NCI-H1930 (cell line): ENCODE measurements at places on chromosomes 1 and 21.
A peak's percentile ranks its signal among the peaks of the same experiment; 100 is the strongest.

GRCh38 chr1:156128654-156129597 lies 14.4 kb downstream of the LMNA start:
- no peak for DNase-seq

DNA sequence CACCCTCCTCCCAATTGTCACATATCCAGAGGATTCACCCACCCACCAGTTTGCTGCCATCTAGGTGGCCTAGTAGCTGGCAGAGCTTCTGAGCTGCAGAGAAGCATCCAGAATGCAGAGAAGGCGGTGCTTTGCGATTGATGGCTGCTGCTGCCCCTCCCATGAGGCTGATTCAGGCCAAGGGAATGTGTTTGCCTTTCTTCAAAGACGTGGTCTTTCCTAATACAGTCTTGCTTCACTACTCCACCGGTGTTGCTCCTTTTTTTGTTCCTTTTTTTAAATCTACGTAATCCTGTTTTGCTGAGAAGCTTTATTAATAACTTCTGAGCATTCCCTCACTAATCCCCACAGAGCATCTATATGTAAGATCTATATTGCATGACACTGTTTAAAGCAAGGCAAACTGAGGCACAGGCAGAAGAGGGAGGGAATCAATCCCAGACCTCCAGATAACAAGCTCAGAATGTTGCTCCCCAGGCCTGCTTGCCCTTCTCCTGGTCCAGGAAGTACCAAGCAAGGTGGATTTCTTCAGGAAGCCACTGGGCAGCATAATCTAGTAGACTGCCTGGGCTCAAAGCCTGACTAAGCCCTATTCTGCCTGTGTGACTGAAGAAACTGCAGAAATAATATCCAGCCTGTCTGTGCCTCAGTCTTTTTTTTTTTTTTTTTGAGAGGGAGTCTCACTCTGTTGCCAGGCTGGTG lies 275.5 kb upstream of the FMN2 start:
- no peak for DNase-seq

DNA sequence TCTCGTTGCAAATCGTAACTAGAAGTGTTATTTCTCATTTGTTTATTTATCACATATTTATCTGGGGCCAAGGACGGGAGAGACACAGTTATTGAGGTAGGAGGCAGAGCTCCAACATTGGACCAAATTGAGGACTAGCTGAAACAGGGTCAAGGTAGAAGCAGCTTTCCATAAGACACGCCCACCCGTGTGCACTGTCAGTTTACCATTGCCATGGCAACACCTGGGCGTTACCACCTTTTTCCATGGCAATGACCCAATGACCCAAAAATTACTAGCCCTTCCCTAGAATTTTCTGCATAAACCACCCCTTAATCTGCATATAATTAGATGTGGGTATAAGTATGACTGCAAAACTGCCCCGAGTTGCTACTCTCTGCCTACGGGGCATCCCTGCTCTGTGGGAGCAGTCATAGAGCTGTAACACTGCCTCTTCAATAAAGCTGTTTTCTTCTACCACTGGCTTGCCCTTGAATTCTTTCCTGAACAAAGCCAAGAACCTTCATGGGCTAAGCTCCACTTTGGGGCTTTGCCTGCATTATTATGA lies 72.7 kb downstream of the FBXO2 start:
- no peak for DNase-seq

DNA sequence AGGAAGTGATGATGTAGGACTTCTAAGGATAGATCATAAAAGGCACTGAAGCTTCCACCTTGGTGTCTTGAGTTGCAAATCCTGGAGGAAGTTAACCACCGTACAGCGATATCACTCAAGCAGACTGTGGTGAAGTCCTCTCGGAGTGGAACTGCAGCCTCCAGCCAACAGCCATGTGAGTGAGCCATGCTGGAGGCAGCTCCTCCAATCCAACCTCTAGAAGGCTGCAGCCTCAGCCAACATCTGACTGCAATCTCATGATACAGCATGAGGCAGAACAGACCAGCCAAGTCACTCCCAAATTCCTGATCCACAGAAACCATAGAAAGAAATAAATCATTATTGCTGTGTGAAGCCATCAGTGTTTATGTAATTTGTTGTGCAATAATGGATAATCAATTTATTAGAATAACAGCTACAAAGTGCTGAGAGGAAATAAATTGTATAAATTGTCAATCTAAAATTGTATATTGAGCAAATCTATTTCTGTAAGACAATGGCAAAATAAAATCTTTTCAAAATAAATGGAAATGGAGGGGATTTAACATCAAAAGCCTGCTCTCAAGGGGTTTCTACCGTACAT lies 65.0 kb downstream of the PRSS38 start:
- no peak for DNase-seq

GRCh38 chr1:233299450-233299849 lies 3.9 kb upstream of the PCNX2 start:
- DNase-seq: no peak

GRCh38 chr21:26368591-26369320 lies 198.2 kb upstream of the APP start:
- DNase-seq: no peak

GRCh38 chr1:2948751-2949680 lies 72.3 kb upstream of the ACTRT2 start:
- DNase-seq: no peak

- DNase-seq: no peak
Observed at GRCh38 chr1:81179242-81179641, 621.5 kb upstream of the ADGRL2 start.

GRCh38 chr1:185716095-185716494 lies 18.1 kb upstream of the HMCN1 start:
- no peak for DNase-seq

GRCh38 chr1:247448107-247448791 lies 9.7 kb downstream of the OR2B11 start:
- DNase-seq: peak; percentile 57

- no peak for DNase-seq
Observed at GRCh38 chr1:92306020-92306419, 7.2 kb downstream of the RPAP2 start.

DNA sequence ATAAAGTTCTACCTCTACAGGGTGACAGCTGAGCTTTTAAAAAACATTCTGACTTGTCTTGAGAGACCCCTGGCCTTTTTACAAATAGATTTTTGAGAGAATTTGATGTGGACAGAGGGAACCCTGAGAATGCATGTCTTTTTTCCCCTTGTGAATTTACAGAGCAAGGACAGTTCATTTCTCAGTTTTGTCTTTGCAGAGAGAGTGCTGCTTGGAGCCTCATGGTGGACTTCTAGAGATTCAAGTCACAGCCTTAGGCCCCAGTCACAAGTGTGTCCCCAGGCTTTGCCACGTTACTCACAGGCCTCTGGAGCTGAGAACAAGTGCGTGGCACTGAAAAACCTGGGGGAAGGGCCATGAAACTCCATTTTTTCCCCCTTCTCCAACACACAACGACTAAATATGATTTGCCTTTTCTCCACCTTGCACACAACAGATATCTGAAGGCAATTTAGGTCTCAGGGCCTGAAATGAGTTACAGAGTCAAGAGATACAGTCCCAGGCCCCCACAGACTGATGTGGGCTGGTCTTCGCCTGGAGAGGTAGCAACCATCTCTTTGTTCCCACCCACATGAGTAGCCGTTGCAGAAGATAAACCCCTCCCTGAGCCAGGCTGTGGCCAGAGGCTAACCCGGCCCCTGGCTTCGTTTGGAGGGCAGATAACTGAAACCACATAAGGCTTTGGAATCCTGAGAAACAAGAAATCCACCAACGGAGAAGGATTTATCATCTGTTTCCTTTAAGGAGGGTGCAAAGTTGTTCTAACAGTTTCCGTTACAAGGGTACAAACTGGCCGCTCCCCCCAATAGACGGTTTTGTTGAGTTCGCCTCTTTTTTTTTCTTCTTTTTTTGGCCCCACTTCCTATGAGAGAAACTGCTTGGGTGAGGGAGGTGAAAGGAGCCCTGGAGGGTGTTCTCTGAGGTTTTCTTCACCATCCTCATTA lies 1.0 kb upstream of the PIGV start:
- peak; percentile 14 for DNase-seq

- peak; percentile 57 for DNase-seq
Observed at GRCh38 chr1:9110669-9111356, 18.1 kb downstream of the GPR157 start.

- DNase-seq: no peak
Observed at GRCh38 chr1:172949096-172949495, 101.6 kb downstream of the TNFSF18 start.

GRCh38 chr1:178237121-178237520 lies 143.2 kb downstream of the RASAL2 start:
- no peak for DNase-seq

- DNase-seq: no peak
Observed at GRCh38 chr1:245875581-245876261, 631.4 kb downstream of the SMYD3 start.

DNA sequence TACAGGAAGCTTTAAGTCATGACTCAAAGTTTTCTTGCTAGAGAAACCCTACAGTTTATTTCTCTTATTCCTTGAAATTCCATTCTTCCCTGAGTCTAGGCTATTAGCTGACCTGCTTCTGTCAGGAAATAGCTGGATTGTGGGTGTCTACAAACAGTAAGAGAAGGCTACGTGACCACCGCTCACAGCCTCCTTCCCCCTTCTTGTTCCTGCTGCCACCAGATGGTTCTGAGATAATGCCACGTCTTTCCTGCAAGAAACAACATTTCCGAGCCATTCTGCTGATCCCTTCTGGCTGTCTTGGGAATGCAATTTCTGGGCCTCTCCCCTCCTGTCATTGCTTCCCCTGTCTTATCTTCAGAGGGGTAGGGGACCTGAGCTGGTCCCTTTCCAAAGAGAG lies 128.9 kb upstream of the SGIP1 start:
- DNase-seq: no peak

DNA sequence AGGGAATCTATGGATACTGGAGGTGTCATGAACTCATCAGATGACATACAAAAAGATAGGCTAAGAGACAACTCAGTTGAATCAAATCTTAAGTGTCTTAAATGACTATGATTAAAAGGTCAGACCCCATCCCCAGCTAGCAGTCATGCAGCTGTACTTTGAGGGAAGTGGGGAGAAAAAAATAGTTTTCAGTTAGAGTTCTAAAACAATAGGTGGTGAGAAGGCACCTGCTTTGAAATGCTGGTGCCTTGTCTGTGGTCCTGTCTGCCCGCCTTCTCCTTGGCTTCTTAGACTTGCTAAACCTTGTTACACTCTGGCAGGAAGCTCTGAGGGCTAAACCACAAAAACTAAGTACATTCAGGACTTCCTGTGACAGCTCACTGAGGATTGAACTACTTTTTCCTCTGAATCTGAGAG lies 15.3 kb downstream of the CD2 start:
- DNase-seq: no peak

DNA sequence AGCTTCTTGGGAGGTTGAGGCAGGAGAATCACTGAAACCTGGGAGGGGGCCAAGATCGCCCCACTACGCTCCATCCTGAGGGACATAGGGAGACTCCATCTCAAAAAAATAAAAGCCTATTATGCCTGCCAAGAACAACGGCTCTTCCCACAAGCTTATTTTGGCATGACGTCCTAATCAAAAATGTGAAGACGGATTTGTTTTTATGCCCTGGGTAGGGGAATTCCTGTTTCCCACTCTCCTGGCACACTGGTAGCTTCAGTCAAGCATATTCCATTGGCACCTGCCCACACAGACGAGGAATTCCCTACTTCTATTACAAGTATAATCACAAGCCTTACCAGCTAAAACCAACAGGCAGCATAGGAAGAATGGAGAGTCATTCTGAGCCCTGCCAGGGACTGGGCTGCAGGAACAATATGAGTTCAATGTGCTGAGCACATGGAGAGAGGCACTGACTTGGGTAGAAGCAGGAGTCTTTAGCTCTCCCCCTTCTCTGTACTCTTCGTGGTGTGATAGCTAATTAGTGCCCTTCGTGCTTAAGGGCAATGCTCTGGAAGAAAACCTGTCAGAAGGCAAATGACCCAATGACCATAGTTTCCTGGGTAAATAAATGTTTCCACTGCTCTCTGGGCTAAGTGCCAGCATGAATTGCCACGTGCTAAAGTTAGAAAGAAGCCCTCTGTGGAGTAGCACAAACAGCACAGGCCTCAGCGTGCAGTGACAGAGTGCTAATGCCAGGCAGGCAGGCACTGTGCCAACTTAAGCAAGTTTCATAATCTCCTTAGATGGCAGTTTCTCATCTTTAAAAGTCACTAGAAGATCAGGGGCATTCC lies 16.8 kb downstream of the TNFSF4 start:
- no peak for DNase-seq

DNA sequence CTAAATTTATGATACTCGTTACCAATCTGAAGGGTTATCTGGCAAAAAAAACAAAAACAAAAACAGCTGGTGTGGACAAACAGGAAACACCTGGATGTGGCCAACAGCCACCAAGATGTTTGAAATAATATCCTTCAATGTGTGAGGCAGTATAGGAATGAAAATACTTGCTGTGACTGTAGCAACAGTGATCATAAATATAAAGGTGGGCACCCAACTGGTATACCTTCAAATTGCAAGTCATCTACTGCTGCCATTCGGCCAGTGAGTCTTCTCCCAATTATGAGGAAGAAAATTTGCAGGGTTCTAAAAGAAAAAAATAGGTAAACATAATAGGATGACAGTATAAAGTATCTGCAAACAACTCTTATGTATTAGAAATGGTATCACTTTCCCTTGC lies 916 bp downstream of the YIPF1 start:
- no peak for DNase-seq

GRCh38 chr1:212671342-212672031 lies 28.2 kb downstream of the BATF3 start:
- DNase-seq: no peak

- no peak for DNase-seq
Observed at GRCh38 chr1:37680933-37681332, 11.4 kb upstream of the CDCA8 start.

GRCh38 chr1:226682871-226683814 lies 55.9 kb downstream of the ITPKB start:
- no peak for DNase-seq

DNA sequence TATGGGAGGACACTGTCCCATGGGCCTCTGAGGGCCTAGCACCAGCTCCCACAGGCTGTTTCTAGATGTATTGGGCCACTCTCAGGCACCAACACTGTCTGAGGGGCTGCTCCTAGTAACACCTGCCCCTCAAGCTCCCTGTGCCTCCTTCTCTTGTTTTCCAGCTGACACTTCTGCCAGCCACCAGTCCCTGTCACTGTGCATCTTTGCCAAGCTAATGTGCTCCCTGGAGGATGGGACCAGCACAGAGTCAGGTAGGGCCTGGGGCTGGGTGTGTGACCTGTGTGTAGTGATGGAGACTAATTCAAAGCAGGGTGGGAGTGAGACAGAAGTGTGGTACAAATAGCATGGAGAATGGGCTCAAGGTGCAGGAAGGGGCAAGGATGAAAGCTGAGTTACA lies 29.4 kb upstream of the MAGOH start:
- no peak for DNase-seq

DNA sequence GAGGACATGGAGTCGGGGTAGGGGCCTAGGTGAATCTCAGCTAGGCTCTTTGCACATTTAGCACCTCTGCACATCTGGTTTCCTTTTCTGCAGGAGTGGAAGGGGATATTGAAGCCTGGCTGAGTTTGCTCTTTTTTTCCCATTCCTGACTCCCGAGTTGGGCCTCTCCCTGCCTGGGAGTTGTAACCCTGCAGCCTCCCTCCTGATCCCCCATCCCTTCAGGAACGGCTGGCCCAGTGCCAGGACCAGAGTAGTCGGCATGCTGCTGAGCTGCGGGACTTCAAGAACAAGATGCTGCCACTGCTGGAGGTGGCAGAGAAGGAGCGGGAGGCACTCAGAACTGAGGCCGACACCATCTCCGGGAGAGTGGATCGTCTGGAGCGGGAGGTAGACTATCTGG lies 836 bp downstream of the OLFML3 start:
- no peak for DNase-seq
